ENCODE measurements at places on chromosomes 12 and 14.
A peak's percentile ranks its signal among the peaks of the same experiment; 100 is the strongest.

DNA sequence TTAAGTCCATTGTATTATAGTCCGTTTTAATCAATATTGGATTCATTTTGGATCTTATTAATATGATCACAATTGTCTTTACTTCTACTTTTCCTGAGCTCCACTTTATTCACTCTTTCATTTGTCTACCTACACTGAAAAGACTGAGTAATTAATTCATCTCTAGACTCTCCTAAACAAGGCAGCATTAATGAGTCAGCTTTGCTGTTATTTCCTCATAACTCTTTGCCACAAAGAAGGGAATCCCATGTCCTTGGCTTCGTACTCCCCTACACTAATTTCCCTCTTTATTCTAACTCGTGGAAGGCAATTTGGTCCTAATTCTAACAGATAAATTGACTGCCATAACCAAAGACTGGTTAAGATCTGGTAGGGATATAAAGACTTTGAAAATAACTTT lies 91.9 kb downstream of the ARMH4 start:
- DNase-seq, result no peak

DNA sequence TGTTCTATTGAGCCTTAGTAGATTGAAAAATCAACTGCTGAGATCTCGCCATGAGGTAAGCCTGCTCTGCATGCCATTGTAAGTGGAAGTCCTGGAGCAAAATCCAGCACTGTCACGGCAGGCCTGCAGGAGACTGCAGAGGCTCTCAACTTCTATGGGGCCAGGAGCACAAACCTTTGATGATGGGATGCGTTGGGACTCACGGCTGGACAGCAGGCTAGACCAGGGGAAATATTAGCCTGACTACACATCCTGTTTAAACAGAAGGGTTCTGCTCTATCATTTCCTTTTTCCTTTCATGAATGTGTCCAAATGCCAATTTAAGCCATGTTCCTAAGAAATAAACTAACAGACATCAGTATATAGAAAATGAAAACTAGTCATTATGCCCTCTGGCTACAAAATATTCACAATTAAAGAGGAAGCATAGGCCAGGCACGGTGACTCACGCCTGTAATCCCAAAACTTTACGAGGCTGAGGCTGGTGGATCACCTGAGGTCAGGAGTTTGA lies 33.9 kb upstream of the RASSF8 start:
- no peak for DNase-seq

DNA sequence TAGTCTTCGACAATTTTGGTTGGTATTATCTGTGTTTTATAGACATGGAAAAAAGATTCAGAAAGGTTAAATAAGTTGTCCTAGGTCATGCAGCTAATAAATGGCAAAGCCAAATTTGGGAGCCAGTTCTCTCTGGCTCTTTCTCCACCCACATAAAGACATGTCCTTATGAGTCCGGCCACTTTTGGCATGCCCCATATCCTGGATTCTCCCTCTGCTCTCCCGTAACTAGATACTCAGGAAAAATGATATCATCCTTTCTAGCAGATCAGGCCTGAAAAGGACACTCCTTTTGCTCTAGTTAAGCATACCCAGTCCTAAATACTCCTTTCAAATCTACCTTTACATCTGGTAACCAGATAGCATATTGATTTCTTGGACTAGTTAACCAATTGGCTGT lies 64.4 kb downstream of the TTLL5 start:
- DNase-seq, result no peak

- no peak for DNase-seq
These were observed 100.5 kb downstream of the ALG10B start for GRCh38 chr12:38417101-38417500.

GRCh38 chr12:131844140-131844539 lies 15.9 kb downstream of the MMP17 start:
- no peak for DNase-seq

DNA sequence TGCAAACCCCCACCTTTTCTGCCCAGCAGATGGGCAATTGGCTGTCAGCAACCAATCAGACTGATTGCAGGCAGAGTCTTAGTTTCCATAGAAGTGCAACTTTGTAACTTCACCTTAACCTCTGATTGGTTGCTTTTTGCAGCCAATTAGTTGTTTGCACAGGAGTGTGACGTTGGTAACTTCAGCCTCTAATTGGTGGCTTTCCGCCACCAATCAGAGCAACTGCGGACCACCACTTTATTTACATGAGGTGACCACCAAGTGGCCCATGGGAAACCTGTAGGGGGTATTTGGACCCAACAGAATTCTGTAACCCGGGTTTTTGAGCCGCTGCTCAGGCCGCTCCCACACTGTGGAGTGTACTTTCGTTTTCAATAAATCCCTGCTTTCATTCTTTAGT lies 32.3 kb downstream of the CDKN1B start:
- DNase-seq, result peak; percentile 97

DNA sequence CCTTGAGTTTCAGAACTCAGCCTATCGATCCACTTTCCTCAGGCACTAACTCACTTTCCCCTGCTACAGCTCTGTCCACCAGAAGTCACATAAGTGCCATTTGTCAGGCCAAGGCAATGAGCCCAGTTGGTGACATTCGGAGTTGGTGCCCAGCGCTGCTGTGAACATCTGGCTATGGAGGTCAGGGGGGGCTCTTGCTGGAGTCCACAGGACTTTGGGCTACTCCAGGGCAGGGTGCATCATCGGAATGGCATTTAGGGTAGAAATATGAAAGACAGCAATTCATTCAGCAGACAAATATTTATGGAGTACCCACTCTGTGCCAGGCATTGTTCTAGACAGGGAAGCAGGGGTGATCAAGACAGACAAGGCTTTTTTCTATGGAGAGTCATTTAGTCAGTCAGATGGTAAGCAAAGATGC lies 1.5 kb upstream of the PPP1CC start:
- peak; percentile 62 for DNase-seq

GRCh38 chr12:83132360-83132759 lies 445.7 kb downstream of the TMTC2 start:
- DNase-seq, result no peak

GRCh38 chr12:102958073-102958829 lies 777 bp downstream of the ASCL1 start:
- DNase-seq, result no peak

- peak; percentile 54 for DNase-seq
These were observed 118.3 kb downstream of the SLC38A6 start for GRCh38 chr14:61099216-61099835.

Measured in fibroblast of the aortic adventitia (primary cell).